ENCODE measurements at places on chromosomes 1 and 21.

- no peak for DNase-seq
These were observed 7.6 kb upstream of the HHAT start for GRCh38 chr1:210321131-210321530.

DNA sequence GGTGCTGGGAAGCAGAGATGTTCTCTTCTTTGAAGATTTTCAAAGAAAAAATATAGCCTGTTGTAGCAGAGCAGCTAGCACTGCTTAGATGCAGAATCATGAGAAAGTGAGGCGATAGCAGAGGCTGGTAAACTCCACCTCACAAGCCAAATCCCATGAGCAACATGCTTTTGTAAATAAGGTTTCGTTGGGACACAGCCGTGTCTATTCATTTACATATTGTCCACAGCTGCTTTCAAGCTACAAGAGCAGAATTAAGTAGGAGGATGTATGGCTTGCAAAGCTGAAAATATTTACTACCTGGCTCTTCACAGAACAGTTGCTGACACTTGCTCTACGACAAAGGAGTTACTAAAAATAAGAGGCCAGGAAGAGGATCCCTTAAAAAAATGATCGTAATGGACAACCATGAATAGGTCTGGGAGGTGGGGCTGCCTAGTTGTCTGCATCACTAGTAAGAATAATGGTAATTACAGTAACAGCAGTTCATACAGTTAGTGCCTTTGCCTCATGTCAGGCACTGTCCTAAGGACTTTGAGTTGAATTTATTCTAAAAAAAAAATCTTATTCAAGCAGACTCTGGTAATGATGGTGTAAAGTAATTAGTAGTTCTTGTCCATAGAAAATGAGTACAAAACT is 622.0 kb downstream of the KIF26B start:
- DNase-seq = no peak

DNA sequence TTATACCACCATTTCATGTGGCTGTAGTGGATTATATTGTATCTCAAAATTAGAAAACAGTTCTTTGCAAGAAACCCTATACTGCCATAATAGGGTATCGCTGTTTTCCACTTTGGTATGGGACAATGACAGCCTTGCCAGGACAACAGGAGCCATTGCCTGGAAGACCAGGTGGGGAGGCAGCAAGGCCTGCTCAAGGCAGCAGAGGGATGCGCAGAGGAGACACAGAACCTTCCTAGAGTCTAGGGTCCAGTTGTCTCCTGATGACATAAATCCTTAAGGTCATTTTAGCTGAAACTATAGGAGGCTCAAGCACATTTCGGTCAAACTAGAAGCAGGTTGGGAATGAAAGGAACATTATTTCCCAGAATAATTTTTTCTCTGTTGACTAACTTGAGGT is 27.6 kb downstream of the IFNGR2 start:
- DNase-seq = no peak

DNA sequence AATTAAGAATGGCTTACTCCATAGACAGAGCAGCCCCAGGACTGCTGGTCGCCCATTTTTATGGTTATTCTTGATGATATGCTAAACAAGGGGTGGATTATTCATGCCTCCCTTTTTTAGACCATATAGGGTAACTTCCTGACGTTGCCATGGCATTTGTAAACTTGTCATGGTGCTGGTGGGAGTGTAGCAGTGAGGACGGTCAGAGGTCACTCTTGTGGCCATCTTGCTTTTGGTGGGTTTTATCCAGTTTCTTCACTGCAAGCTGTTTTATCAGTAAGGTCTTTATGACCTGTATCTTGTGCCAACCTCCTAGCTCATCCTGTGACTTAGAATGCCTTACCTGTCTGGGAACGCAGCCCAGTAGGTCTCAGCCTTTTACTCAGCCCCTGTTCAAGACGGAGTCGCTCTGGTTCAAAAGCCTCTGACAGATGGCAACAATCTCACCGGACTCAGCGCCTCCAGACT is 5.2 kb upstream of the AGPAT3 start:
- no peak for DNase-seq

DNA sequence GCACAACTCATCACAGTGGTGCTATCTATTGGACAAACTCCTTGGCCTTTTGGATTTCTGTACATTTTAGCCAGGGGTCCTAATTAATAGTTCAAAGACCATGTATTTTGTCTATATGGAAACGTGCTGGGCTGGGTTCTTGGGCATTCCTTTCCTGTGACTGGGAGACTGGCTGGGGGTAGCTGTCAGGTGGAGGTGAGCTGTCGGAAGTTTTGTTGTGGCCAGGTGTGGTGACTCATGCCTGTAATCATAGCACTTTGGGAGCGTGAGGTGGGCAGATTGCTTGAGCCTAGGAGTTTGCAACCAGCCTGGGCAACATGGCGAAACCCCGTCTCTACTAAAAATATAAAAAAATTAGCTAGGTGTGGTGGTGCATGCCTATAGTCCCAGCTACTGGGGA is 392.4 kb downstream of the RPS6KC1 start:
- no peak for DNase-seq

DNA sequence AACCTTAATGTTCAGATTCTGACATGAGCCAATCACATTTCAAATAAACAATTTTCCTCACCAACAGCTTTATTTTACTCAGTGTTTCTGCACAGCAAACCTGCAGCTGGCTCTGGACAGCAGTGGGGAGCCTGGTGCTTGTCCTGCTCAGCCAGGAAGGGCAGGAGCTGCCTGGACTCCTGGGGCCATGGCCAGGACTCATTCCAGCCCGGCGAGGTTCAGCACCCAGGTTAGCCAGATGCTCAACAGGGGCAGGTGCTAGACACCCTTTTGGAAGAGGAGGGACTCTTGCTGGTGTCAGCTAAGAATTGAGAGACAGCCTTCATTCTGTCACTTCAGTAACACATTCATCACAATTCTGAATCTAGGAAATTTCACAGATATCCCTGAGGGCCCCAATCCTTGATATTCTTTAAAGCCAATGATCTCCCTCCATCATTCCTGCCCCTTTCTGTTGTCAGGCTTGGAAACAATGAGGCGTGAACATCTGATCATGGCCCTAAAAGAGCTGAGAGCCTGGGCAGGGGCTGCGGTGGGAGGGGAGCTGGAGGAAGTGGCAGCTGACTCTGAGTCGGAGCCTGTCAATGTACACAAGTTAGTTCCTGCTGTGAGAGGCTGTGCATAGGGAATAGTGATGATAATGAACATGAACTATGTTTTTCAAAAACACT is 251.3 kb downstream of the SDCCAG8 start:
- DNase-seq = no peak

- DNase-seq = no peak
These were observed 1214.9 kb downstream of the PLA2G4A start for GRCh38 chr1:188043536-188044245.

- DNase-seq = no peak
These were observed 373.4 kb downstream of the NEGR1 start for GRCh38 chr1:71908871-71909390.

- no peak for DNase-seq
These were observed 78.7 kb upstream of the ATP1B1 start for GRCh38 chr1:169027607-169028320.

- DNase-seq = no peak
These were observed 31.4 kb upstream of the WASF2 start for GRCh38 chr1:27521336-27521831.

DNA sequence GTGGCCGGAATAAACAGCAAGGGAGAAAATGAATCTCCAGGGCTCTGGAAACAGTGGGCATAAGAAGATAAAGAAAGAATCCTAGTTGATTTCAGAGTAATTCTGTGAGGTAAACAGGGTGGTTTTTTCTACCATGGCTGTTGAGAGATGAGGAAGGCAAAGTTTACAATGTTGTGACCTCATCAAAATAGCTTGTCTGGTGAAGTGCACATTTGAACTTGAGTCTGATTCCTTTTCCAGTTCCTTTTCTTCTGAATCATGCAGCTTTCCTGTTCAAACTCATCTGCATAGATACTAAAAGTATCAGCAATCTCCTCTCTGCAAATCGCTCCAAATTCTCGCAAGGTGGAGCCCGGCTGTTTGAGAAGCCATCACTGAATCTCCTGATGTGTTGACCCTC is 161.7 kb downstream of the PLPP3 start:
- no peak for DNase-seq

GRCh38 chr1:213297021-213297420 is 246.0 kb downstream of the RPS6KC1 start:
- DNase-seq = no peak

DNA sequence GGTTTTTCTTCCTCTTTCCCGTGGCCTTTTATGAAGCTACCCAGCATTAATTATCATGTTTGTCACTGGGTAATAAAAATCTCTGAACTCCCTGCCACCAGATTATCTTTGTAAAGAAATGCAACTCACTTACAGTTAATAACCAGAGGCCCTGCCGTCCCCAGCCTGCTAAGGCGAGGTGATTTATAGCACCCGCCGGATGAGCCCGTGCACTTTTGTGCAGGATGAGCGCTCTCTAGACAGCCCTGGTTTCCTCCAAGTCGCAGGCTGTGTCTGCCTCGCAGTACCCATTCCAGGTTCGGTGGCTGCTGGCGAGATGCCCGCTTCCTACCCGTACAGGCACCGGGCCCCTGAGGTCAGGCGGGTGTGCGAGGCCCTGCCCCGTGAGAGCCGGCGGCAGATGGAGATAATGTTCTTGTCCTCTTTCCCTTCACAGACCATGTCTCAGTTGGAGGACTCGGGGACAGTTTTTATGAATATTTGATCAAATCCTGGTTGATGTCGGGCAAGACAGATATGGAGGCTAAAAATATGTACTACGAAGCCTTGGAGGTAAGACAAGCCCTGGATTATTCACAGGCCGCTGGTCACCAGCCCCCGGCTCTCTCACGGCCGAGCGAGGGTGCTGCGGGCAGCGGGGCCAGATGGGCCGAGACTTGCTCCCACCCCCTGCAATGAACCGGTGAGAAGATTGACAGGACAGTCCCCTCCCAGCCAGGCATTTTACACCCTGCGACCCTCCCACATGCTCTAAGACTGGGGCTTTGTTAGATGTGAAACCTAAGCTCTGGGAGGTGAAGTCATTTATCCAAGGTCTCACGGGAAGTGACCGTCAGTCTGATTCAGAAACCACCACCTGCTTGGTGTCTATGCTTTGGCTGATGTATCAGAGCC is 28.5 kb upstream of the SELENON start:
- peak; percentile 19 for DNase-seq

DNA sequence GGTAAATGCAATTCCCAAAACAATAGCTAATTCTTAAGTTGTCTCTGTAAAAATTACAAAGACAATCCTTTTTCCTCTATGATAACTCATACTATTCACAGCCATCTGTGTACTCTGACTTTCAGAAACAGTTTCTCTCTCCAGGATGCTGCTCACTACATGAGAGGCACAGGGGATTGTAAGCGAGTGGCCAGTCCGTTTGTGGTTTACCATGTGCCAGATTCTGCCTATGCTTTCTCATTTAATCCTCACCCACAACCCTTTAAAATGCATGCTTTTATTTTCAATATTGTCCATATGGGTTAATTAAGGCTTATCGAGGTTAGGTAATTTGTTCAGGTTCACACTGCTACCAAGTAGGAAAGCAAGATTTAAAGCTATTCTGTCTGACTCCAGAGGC is 23.0 kb downstream of the RGS1 start:
- no peak for DNase-seq

DNA sequence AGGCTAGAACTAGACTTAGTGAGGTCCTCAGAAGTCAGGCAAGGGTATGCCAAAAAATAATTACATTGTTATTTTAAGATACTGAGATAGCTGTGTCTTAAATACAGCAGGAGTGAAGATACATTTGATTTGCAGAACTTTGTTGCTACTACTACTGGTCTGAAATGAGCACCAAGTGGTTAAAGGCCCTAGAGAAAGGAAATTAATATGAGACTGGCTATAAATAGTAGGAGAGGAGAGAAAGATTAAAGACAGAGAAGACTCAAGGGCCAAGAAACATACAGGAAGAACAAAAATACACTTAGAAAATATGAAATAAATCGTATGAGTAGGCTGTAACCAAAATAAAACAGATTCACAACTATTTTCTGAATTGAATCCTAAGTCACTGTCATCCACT is 21.3 kb downstream of the HNRNPR start:
- DNase-seq = no peak

- DNase-seq = no peak
These were observed 4.2 kb upstream of the ITPKB start for GRCh38 chr1:226743259-226743658.

DNA sequence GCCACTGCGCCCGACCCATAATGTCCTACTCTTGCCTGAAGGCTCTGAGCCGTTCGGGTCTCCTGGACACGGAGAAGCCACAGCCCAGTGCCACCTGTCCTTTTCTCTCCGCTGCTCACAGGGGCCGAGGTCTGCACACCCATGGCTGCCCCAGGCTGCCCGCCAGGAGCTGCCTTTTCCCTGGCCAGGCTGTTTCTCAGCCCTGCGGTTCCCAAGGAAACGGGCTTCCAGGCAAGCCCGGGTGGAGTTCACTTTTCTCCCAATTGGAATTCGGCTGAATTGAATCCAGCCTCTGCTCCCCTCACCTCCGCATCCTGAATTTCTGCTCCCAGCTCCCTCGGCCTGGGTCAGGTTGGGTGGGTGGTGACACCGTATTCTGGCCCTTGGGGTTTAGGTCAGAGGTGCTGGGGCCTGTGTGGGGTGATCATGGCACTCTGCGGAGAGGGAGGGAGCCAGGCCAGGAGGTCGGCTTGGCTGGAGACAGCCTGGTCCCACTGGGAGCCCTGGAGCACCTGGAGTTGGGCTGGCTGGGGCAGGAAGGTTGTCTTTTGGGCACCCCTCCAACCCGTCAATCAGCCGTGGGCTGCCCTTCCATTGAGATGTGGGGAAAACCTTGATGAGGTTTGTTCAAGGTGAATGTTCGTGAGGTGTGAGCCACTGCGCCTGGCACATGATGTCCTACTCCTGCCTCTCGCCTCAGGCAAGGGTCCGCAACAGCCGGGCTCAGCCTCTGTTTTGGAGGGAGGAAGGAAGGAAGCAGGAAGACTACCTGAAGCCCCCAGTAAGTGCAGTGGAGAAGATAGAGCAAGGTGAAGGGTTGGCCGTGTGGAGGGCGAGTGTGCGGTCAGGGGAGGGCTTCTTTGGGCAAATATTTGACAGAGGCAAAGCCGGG is 25.1 kb downstream of the RRP1 start:
- no peak for DNase-seq

GRCh38 chr1:234855851-234856250 is 245.9 kb upstream of the IRF2BP2 start:
- DNase-seq = no peak

DNA sequence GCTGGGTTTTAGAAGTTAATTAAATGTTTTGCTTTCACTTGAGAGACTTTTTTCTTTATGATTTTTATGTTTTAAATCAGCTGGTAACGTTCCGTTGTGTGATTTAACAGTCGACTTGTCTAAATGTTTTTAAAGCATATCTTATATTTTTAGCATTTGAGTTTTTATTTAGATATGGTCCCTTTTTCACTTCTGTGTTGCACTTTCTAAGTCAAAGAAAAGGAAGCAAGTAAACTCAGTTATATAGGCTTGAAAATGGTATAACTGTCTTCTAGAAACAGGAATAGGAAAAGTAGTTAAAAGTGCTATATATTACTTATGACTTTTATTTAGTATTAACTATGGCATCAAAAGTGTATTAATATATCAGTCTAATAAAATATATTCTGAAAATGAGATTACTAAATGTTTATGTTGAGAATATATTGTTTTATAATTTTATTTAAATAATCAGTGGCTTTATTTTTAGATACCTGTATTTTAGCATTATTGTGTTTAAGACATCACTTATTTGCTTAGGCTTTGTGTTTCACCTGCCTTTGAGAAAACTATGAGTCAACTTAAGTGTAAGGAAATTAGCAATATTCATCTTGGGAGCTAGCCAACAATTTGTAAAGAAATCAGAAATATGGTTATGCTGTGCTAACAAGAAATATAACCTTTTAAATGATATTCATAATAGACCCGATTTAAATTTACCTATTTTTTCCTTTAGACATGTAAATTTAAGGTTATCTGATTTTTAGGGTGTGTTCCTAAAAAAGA is 60.5 kb downstream of the RABGAP1L start:
- no peak for DNase-seq
